ENCODE measurements at places on chromosomes 2 and 18.
A peak's percentile ranks its signal among the peaks of the same experiment; 100 is the strongest.

DNA sequence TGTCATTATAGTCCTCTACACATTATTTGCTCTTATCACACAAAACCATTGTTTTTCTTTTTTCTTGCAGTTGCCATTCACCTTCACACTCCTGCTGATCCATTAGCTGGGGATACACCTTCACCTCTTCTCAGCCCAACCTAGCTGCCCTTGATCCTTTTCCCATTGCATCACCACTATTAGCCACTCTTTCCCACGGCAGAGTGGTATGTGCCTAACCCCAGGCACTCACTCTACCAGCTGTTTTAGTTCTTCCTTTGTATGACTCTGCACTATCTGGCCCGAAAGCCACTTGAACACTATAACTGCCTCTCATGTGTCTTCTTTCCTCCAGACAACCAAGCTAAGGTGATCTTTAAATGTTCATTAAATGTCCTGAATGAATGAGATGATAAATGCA is 145.4 kb upstream of the PIK3C3 start:
- DNase-seq, result no peak

DNA sequence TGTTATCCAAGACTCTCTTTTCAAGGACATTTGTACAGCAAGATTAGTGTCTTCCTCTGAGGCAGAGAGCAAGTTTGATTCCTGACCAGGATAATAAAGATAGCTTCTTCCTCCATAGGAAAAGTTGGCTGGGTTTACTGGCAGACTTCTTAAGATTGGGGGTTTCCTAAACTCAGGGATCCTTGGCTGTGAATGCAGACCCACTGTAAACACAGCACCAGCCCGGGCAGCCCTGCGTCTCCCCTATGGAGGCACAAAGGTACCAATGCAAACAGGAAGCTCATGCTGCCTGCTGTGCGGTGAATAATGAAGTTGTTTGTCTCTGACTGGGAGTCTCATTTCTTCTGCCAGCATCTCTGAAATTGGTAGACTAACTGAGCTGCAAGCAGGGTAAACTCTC is 96.2 kb upstream of the ARHGAP28 start:
- DNase-seq, result no peak

DNA sequence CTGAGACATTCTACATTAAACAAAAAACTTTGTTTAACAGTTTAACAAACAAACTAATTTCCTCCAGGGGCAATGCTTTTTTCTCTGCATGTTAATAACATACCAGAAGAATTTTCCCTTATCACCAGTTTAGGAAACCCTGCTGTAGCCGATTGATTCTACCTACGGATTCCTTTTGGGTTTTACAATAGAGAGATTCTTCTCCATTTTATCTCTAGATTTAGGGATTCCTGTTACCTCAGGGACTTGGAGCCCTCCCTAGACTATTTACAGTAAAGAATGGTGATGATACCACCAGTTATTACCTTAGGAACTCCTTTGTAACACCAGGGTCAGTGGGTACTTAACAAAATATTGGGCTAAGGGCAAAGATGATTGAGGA is 5.3 kb upstream of the ERICH2 start:
- DNase-seq, result no peak

GRCh38 chr2:213159768-213160167 is 8.4 kb upstream of the IKZF2 start:
- no peak for DNase-seq

DNA sequence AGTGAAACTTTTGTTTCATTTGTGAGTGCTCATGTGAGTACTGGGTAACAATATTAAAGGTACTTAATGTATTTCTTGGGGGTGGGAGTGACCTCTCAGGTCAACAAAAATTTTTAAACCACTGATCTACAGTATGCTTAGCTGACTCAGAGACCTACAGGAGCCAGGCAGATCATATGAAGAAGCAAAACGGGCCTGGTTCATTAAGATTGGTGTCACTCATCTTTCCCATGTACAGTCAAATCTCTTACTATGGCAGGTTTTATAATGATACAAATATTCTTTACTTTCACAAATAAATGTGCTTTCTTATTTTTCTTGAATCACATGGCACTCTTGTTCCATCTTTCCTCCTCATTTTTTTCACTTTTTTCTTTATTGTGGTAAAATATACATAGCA is 7.7 kb upstream of the TMSB10 start:
- DNase-seq, result no peak

- DNase-seq, result no peak
These were observed 4.1 kb upstream of the GAREM2 start for GRCh38 chr2:26168785-26169184.

DNA sequence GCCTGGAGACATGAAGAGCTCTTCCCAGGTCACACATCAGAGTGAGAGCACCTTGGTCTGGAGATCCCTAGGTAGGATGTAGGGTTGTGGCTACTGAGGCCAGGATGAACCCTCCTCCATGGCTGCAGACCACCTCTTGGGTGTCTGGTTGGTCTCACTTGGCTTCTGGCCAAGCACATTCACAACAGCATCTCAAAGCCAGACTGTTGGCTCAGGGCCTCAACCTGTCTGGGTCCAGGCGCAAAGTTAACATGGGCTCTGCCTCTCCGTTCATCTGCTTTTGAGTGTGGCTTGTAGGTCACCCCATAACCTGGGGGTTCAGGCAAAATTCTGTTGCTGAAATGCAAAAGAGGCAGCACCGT is 40.1 kb downstream of the RHOB start:
- DNase-seq, result no peak

GRCh38 chr2:210459880-210460279 is 16.7 kb downstream of the LANCL1 start:
- DNase-seq, result no peak

DNA sequence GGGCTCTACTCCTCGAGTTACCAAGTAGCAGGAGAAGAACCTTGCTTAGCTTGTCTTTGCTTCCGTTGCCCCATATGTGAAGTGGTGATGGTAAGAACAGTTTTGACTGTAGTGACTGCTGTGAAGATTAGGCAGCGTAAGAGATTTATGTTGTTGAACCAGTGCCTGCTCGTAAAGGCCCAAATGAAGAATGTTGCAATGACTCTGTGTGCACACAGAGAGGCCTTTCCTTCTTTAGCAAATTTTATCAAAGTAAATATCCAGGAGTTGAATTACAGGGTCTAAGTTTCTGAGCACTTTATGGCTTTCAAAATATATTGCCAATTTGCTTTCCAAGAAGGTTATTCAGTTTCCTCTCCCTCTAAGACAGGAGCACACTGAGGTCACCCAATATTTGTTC is 14.5 kb downstream of the NTSR2 start:
- no peak for DNase-seq

DNA sequence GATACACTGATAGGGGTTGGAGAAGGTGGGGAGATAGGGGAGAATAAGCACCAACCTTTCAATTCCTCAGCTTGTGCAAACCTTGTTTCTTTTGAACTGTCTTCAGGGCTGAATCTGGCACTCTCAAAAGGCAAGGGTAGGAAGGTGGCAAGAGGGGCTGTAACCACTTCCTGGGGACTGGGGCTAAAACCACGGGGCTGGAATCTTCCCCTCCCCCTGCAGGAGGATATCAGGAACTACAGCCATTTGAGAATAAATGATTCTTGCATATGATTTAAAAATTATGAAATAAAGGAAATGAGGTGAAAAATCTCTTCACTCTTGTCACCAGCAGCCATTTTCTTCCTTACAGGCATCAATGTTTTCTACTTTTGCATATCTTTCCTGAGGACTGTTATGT is 50.8 kb downstream of the ATOH8 start:
- DNase-seq, result no peak

DNA sequence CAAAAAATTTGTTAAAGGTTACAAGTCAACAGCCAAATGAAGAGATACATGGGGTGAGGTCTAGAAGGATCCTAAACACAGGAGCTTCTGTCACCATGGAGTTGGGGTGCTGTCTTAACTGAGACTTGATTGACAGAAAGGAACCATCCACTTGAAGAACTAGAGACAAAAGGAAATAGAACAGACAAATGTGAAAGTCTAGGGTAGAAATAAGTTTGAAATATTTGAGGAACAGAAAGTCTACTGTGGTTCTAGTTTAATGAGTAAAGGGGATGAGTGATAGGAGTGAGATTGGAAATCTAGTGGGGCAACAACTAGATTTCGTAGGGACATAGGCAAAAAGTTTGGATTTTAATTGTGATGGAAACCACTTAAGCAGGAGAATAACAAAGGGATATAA is 18.7 kb downstream of the RBBP8 start:
- DNase-seq, result no peak

DNA sequence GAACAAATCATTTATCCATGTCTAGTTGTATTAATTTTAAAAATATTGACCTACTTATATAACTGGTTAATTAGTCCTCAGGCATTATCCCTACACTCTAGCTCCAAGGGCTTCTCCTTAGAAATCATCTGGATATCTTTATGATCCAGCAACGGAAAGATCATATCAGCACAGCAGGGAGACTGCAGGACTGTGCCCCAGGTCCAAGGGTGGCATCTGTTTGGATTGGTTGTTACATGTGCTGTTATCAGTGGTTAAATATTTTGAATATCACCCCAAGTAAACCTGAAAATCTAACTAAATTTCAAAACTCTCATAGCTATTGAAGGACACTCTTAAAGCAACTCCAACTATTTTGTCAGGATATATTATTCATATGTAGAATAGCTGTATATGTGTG is 556.2 kb upstream of the ZEB2 start:
- no peak for DNase-seq

DNA sequence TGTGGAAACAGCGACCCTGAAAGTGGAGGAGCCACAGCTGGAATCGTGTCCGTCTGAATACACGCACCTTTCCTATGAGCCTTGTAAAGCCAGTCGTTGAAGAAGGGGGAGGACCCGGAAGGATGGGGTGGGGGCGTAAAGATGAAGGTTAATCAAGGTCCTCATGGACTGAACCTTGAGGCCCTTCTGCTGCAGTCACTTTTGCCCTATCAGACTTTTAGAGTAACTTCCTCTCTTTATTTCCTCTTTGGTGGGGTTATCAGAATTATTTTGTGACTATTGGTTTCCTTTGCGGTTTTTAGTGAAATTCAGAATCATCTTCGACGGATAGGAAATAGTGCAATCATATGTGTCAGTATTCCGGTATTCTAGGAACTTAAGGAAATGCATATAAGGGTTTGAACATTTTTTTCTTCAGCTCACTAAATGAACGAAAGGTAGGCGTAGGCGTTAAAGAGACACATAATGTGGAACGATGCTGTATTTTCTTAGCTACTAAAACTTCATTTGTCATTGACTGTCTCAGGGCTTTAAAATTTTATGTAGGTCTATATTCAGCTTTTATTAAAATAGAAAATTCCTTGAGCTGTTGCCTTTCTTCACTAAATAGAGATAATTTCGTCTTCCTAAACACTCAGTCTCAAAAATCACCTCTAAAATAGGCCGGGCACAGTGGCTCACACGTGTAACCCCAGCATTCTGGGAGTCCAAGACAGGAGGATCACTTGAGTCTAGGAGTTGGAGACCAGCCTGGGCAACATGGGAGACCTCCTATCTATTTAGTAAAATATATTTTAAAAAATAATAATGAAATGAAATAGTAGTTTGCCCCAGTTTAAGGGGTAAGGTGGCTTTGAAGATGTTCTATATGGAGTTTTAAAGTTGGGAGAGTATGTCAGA is 1.4 kb upstream of the YES1 start:
- DNase-seq, result peak; percentile 74

DNA sequence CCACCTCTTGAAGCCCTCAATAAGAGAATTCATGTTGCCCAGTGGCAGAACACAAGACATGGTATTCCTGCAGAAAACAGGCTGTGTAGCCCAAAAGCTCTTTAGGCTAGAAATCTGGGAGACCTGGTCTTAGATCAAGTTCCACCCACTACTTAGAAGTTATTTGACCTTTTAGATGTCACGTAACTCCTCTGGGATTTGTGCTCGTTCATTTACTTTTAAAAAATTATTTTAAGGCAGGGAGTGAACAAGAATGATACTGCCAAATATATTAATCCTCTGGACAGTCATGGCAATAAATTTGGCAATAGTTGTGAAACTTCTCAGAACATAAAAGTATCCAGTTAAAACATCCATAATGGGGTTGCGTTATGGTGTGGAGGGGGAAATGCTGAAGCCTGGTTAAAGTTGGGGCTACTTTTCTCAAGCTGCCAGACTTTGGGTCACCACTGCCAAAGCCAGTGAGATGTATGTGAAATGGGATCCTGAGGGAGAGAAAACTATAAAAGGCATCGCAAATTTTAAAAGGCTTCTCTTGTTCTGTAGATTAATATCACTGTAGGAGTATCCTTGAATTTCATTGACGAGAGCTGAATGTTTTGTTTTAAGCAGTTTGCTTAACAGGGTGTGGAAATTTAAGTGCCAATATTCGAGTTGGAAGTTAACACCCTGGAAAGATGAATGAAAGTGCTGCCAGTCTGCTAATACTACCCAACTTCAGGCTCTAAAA is 15.8 kb downstream of the DAPL1 start:
- DNase-seq, result no peak

DNA sequence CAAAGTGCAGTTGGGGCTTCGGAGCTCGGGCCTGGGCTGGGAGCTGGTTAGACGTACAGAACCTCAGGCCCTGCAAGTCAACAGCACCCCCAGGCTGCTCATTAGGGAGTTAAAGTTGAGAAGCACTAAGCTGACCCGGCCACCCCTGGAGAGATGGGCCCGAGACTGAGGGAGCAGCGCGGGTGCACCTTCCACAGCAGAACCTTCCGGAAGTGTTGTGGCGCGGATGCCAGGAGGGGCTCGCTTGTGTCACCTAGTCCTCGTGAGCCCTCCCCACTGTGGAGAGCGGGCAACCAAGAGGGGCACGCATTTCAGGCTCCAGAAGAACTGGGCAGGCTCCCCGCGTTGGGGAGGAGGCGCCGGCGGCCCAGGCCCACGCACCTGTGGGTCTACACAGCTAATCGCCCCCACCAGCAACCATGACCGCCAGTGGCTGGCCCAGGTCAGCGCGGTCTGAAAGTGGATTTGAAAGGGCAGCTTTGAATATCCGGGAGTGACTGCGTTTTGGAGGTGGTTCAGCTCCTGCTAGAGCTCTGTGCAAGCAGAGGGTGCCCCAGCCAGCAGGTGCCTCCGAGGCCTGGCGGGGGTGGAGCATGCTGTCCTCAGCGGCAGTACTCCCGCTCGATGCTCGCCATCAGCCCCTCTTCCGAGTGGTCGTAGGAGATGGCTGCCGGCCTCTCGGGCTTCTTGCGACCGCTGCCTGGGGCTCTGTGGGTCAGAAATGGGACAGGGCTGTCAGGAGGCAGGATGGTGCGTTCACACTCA is 15.1 kb downstream of the KLF11 start:
- DNase-seq, result no peak

DNA sequence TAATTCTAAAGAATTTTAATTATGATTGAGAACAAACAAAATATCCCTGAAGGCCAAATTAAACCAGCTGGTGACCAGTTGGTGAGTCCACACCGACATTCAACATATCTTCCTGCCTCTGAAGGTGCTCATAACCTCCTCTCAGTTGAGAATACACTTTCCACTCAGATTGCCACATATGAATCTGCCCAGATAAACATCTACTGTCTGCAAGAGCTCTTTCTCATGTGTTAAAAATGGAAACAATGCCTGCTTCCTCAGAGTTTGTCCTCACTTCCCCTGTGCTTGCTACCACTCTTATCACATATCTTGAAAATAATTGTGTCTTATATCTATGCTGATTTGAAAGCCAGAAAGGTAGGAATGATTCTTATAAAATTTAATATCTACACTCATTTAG is 177.7 kb upstream of the GULP1 start:
- no peak for DNase-seq

- no peak for DNase-seq
These were observed 104.2 kb downstream of the CCDC85A start for GRCh38 chr2:56287974-56288373.

Measured in activated CD4-positive, alpha-beta T cell treated with anti-CD3 and anti-CD28 coated beads, Interleukin-2, amount 50 U/mL, for 4 hours (primary cell).